ENCODE measurements at places on chromosomes 1 and 21.

DNA sequence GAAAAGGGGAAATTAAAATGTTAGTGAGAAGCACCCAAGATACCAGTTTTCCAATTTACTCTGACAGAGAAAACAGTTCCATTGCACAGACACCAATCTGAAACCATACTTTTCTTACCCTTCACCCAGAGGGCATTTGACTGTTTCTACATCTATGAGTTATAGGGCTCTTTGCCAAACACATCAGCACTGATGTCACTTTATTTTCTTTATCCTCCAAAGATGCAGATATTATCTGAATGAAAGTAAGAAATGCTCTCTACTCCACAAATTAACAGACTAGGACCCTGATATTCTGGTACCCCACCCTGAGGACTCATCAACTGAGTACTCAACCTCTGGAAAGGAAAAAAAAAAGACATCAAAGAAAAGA, 24.2 kb upstream of the PEX19 start:
- peak; percentile 47 for DNase-seq

- DNase-seq: no peak
These were observed 5.1 kb downstream of the CD1D start for GRCh38 chr1:158185770-158186169.

GRCh38 chr1:96445302-96445701, 276.3 kb upstream of the PTBP2 start:
- peak; percentile 22 for DNase-seq

DNA sequence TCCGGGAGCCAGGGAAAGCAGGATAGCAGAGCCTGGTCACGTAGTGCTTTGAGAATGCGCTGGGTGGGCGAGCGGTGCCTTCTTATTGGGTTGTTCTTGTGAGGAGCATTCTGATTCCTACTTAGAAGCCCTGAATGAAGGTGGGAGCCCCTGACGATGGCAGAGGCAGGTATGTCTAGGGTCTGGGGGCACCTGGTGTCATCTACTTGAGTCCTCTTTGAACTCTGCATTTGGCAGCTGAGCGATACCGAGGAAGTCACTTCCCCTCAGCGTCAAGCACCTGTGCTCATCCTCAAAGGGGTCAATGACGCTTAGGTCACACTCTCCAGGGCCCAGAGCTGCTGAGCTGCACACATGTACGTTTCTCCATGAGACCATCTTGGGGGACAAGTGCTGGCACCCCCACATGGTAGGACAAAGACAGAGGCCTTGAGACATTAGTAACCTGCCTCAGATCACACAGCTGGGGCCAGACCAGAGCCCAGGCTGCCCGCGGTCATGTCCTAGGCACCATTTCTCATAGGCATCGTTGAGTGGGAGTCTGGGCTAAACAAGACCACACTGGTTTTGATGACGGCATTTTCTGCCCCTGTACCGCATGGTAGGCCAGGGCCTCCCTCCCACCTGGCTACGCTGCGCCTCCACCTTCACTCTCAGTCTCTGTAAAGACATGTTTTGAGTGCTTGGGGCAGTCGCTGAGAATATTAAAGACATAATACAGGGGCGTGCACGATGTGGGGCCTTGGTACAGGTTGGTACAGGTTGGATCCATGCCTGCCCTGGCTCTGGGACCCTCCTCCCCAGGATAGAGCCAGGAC, 69.1 kb upstream of the ABCG1 start:
- DNase-seq: no peak

GRCh38 chr1:225422031-225422605, 5.7 kb downstream of the LBR start:
- DNase-seq: no peak

GRCh38 chr1:22749919-22750684, 39.5 kb downstream of the EPHB2 start:
- peak; percentile 95 for DNase-seq

DNA sequence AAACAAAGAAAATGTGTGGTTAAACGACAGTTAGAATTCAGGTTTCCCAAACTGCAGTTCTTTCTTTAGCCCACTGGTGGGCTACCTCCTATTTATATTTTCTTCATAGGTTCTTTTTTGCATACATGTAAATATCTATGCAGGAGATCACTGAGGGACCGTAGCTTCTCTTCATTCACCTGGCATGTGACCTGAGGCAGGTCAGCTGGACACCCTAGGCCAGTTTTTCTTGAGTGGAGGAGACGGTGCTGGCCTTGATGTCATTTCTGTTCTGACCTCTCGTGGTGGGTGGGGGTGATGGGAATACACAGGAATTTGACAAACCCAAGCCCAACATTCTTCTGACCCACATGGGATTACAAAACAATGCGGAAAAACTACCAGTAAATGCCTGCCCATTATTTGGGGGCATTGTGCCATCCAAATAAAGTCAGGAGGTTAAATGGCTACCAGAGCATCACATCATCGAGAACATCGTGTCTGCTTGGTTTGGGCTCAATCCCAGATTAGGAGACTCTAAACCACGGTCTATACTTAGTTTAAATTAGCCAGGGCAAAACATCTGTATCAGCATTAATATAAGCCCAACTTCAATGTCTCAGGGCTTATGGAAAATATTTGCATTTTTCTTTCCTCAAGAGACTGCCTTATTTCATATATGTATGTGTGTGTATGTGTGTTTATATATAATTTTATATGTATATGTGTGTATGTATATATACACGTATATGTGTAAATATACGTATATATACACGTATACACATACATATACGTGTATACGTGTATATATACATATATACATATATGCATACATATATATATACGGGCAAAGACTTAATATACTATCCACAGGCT, 7.4 kb upstream of the IRF2BP2 start:
- peak; percentile 68 for DNase-seq

- no peak for DNase-seq
These were observed 20.2 kb upstream of the WNT4 start for GRCh38 chr1:22163137-22163536.

DNA sequence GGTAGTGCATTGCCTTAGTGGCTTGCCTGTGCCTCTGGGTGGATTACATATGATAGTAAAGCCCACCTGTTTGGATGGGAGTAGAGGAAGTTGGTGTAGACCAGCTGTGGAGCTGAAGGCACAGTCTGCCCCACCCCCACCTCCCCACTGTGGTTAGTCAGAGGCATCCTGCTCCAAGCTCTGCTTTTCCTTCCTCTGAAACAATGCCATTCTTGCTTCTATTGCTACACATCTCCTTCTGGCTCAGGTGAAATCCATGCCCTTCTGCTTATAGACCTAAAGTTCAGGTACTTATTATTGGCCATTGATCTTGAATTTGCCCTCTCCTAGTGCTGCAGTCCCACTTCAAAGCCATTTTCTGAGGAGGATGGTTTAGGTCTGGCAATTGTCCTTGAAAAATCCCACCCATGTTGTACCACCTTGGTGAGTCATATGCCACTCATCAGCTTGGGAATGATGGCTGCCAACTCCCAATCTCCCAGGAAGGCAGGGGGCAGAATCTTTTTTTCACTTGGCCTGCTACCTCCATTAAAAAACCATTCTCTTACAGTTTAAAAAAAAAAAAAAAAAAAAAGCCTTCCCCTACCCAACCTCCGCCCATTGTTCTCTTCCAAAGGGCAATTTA, 6.7 kb upstream of the TXLNA start:
- DNase-seq: peak; percentile 25

- no peak for DNase-seq
These were observed 283.2 kb upstream of the LRRC7 start for GRCh38 chr1:69284508-69284907.

GRCh38 chr1:94614996-94615395, 73.4 kb upstream of the F3 start:
- DNase-seq: no peak

- DNase-seq: no peak
These were observed 159.3 kb downstream of the PIK3R3 start for GRCh38 chr1:45973121-45973520.

DNA sequence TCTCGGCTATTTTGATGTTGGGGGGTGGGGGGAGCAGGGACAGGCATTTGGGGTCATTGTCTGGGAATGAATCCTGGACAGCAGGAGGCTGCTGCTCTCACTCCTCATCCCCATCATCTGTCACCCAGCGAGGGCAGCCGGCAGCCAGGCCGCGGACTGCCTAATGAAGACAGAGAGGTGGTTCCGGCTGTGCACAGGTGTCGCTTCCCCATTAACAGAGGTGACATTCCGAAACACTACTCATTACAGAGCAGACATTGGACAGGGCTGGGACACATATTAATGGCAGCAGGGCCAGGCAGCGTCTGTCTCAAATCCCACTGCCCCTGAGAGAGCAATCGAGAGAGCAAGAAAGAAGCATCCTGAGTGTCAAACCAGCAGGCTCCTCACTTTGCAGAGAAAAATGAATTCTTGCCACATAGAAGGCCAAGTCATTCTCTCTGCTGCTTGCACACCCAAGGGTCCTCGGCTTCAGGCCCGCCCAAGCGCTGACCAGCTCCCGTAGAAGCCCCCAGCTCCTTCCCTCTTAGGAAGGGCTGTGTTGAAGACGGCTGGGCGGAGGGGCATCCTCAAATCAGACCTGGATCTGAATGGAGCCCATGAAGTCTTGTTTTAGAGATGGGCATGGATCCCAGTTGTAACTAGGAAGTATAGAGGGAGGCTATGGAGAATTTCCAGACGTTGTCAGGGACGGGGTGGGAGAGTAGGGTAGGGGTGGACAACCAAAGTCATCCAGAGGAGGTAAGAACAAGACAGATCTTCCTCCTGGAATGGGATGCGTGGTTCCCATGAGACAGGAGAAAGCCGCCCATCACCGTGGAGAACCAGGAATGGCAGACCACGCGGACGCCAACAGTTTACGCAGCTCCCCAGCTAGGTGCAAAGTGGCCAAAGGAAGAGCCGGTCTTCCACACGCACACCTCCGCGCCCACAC, 8.2 kb upstream of the LEMD1 start:
- no peak for DNase-seq

DNA sequence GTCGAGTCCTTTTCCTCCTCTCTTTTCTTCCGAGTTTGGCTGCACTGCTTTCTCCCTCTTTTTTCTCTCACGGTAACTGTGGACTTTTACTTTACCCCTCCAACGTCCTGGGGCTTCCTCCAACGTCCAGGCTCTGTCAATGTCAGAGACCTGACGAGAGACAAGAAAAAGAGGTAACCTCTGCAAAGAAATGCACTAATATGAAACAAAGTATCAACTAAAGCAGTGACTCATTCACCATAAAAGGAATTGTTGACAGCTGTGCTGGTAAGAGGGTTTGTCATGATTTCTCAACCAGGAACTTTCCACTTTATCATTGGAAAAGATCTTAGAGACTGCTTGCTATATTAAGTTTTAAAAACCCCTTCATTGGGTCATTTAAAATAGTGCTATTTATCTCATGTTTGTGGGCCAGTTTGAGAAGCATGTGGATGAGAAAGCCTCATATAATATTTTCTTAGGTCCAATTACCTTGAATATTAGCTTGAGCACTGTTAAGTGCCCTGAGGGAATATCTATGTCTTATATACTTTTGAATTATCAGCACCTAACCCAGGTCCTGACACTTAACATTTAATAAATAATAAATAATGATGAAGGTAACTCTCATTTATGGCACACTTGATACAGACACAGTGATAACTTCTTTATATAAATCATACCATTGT, at the start of gene GBP2:
Gene GBP2 (minus strand): TSS at position 202 of the 668 bp plus-strand sequence. CDS start 4,148 bp downstream, outside the sequence.
- peak; percentile 72 for DNase-seq

GRCh38 chr1:221858818-221859611, 117.1 kb upstream of the DUSP10 start:
- peak; percentile 96 for DNase-seq

- DNase-seq: no peak
These were observed 9.1 kb downstream of the ALX3 start for GRCh38 chr1:110061341-110061740.

DNA sequence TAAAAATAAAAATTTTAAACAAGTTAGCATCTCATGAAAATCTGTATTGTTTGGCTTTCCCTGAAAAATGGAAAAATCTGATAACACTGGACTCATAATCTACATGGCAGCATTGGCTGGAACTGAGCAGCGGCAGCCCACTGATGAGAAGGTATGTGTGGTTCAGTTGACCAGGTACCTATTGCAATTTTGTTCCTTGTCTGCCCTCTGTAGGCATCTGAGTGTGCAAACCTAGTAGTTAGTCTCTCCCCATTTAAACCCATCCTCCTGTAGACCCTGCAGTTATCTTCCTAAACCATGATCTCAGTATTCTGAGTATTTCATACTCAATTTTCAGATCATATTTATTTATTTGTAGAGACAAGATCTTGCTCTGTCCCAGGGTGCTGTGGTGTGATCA, 59.4 kb upstream of the SERBP1 start:
- DNase-seq: peak; percentile 20

DNA sequence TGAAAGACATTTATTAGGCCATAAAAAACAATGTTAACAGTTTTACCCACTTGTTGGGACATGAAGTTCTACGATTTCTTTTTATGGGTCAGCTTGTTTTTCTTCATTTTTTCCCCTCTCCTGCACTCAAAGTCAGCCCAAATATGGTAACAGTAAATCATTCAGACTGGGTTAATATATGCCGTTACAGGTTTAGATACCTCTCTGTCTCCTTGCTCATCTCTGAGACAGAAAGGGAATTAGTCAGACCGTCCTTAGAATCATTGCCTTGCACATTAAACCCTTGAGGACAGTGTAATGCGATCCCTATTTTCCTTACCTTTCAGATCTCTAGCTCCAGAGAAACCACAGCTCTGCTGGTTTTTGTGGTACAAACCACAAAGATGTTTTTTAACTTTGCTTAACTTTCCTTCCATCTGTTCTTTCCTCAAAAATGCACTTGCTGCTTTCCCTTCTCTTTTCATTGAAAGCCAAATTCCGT, 613.3 kb downstream of the PLPP3 start:
- peak; percentile 17 for DNase-seq

All from foreskin fibroblast (primary cell).